Muscle of arm (tissue), 14 donors: ENCODE measurements at places on chromosomes 16 and 17. TPM values are rescaled to one million over a fixed set of nuclear protein-coding genes. Genes with fewer than 3 reads are reported as not detected.

The CEP20 gene
- polyA plus RNA-seq: 29.0 TPM

The CHRNE gene
- 2.0 TPM for polyA plus RNA-seq

DNA sequence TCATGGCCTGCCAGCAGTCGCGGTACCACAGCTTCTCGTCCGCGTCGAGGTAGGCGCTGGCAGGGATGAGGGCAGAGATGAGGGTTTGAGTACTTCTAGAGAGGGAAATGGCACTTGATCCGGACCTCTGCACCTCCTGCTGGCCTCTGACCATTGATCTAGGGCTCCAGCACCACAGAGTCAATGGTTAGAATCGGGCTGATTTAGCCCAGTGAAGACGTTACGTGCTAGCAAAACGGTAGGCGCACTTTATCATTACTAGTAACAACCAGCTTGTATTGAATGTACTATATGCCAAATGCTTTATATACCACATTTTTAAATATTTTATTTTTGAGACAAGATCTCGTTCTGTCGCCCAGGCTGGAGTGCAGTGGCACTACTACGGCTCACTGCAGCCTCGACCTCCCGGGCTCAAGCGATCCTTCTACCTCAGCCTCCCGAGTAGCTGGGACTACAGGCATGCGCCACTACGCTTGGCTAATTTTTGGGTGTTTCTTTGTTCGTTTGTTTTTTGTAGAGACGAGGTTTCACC, 526 bp downstream of the TSNAXIP1 start:
- DNase-seq: no peak

- DNase-seq: no peak
Observed at GRCh38 chr16:8818504-8819270, 21.0 kb downstream of the PMM2 start.

- no peak for DNase-seq
Observed at GRCh38 chr16:78638371-78638770, 538.9 kb downstream of the WWOX start.

DNA sequence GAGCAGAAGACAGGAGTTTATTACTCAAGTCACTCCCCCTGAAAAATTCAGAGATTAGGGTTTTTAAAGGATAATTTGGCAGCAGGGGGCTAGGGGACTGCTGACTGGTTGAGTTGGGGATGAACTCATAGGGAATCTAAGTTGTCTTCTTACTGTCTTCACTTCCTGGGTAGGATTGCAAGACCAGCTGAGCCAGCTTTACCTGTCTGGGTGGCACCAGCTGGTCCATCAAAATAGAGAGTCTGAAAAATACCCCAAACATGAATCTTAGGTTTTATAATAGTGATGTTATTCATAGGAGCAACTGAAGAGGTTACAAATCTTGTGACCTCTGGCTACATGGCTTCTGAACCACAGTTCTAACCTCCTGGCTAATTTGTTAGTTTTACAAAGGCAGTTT, 157.9 kb downstream of the PPM1E start:
- DNase-seq: no peak
